ENCODE measurements at places on chromosomes 11 and 22. TPM values are rescaled to one million over a fixed set of nuclear protein-coding genes. Genes with fewer than 3 reads are reported as not detected.

DNA sequence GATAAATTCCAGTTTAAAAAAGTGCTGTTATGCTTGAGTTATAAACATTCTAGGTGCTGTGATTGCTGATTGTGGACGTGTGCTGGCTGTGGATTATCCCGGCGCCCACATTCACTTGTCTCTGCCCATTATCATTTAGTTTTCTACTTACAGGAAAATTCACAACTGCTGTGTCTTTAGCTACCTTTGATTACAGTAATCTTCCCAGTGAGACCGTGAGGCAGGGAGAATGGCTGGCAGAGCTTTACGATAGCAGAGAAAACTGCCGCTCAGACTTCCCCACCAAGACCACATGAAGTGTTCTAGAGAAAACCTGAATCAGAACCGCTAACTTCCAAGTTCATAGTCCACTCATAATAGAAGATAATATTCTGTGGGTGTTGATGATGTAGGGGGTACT lies 34.6 kb upstream of the NELL1 start:
- DNase-seq, result no peak
- H3K27me3 ChIP-seq, result no peaks in the 10 kb centered on the region
- no peak overlapping the region for H3K27ac ChIP-seq
- H3K36me3 ChIP-seq, result no peaks in the 10 kb centered on the region
- no peak overlapping the region for H3K4me3 ChIP-seq

DNA sequence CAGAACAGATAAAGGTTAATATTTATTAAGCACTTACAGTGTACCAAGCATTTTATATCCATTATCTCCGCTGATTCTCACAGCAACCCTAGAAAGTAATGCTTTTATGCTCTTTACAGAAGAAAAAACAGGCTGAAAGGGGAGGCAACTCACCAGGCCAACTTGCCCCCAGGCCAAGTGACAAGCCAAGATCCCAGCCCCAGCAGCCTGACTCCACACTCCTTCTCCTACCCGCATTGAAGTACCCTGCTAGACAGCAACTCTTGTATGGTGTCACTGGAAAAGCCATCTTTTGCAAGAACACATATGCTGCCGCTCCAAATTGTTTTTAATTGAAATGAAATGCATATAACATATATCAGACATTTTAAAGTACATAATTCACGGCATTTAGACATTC lies 25.6 kb downstream of the SMCO4 start:
- H3K4me1 ChIP-seq, result no peaks in the 10 kb centered on the region
- DNase-seq, result no peak
- no peaks in the 10 kb centered on the region for H3K27me3 ChIP-seq
- H3K4me3 ChIP-seq, result no peak overlapping the region

DNA sequence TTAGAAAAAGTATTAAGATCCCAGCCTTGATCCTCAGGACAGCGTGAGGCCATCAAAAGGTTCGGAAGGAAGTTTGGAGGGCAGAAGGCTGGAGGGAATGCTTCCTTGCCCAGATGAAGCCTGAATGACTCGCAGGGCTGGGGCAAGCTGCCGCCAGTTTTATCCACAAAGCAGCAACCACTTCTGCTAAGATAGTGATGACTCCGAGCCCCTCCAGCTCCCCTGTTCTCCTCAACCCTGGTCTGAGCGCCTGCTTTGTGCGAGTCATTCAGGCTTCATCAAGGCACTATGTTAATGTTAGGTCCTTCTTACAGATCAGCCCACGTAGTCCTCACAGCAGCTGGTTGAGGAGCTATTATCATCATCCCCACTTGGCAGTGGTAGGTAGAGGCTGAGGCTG lies 158.8 kb downstream of the COMMD9 start:
- H3K36me3 ChIP-seq, result no peaks in the 10 kb centered on the region
- H3K4me3 ChIP-seq, result no peak overlapping the region
- DNase-seq, result no peak
- H3K27ac ChIP-seq, result no peak overlapping the region
- no peaks in the 10 kb centered on the region for H3K4me1 ChIP-seq

- DNase-seq, result no peak
- H3K27me3 ChIP-seq, result no peaks in the 10 kb centered on the region
- H3K4me1 ChIP-seq, result no peaks in the 10 kb centered on the region
- H3K36me3 ChIP-seq, result no peaks in the 10 kb centered on the region
These were observed 25.6 kb downstream of the MMP13 start for GRCh38 chr11:102929972-102930371.

GRCh38 chr11:86120807-86121206 lies 51.9 kb upstream of the PICALM start:
- no peak overlapping the region for H3K4me3 ChIP-seq
- H3K27me3 ChIP-seq, result no peaks in the 10 kb centered on the region
- DNase-seq, result no peak
- H3K36me3 ChIP-seq, result no peaks in the 10 kb centered on the region
- no peak overlapping the region for H3K27ac ChIP-seq

DNA sequence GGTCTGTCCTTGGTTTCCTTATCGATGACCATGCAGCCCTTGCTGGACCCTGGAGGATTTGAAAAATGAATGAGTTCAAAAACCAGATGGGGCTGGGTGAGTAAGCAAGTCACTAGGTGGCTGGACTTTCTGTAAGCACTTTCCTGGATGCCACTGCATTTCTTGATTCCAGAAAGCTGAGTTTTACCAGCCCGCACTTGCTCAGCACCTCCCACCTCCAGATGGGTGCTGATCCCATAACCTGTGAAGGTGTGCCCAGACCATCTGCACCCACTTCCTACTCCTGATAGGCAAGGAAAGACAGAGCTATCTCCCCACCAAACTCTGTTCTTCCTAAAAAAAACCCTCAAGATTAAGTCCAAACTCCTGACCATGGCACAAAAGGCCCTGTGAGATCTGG lies 21.1 kb downstream of the ASCC2 start:
- no peak for DNase-seq
- no peaks in the 10 kb centered on the region for H3K27me3 ChIP-seq
- H3K4me3 ChIP-seq, result no peak overlapping the region
- H3K27ac ChIP-seq, result no peak overlapping the region

DNA sequence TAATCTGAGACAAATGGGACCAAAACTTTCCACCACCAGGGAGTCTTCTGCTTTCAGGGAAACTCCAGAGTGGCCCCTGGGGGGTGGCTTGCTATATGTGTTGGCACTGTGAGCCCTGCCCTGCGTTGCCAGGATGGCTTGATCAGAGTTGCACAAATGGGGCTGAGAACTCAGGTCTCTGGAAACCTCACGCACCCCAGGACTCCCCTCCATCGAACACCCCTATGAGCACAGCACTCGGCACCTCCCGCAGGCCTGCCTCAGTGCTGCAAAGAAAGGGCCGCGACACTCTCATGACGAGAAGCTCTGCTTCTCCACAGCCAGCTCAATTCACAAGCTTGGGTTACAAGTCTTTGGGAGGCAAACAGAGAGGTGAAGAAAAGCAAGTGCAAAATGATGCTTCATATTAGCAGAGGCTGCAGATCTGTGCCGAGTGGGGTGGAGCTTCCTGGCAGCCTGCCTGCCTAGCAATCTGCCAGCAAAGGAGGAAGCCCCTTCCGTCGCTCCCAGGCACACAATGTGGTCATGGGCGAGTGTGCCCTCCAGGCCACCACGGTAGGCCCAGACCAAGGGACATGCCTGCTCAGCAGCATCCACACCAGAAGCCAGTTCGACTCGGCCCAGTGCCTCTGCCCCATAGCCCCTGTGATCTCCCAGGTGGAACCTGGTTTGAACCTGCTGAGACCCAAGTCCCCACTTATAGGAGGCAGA lies 55.7 kb downstream of the MYH9 start:
- DNase-seq, result peak; percentile 80
- H3K27ac ChIP-seq, result peak overlapping the region; percentile 75
- H3K27me3 ChIP-seq, result no peaks in the 10 kb centered on the region
- H3K36me3 ChIP-seq, result no peaks in the 10 kb centered on the region
- no peak overlapping the region for H3K4me3 ChIP-seq
- peaks cover 53% of the 10 kb centered on the region for H3K4me1 ChIP-seq

- no peaks in the 10 kb centered on the region for H3K27me3 ChIP-seq
- H3K4me1 ChIP-seq, result peaks cover 1% of the 10 kb centered on the region
- DNase-seq, result no peak
- H3K36me3 ChIP-seq, result no peaks in the 10 kb centered on the region
- no peak overlapping the region for H3K4me3 ChIP-seq
These were observed 77.4 kb downstream of the NARS2 start for GRCh38 chr11:78497293-78497692.

GRCh38 chr11:407651-408123 lies 7.1 kb downstream of the SIGIRR start:
- H3K4me3 ChIP-seq, result no peak overlapping the region
- DNase-seq, result no peak
- no peaks in the 10 kb centered on the region for H3K36me3 ChIP-seq
- H3K27me3 ChIP-seq, result no peaks in the 10 kb centered on the region
- H3K4me1 ChIP-seq, result no peaks in the 10 kb centered on the region

DNA sequence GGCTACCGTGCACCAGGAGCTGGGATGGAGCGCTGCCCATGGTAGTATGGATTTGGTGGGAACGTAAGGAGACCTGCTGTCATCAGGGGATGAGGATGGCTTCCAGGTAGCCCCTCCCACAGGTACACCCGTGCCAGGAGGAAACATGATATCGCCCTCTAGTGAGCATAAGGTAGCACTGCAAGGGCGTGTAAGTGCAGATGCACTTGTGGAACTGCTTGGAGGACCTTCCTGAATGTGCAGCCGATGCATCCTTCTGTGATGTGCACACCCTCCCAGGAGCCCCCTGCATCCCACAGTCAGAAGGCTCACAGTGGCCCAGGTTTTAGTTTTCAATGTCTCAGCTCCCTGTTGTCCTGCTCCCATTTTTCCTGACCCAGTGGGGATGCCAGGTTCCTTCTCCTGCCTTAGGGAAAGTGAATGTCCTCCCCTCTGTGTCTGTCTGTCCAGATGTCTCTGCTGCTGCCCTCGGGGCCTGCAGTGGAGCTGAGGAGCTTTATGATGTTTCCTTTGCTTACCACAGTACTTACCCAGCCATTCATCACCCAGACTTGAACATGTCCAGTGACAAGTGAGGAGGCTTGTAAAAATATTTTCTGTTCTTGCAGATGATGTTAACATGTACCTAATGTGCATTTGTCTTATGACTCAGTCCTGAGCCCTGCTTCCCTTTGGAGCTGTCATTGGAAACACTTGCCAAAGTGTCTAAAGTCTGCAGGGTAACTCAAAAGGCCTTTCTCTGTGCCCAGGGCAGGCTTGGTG lies 49.2 kb downstream of the DBX1 start:
- peak overlapping the region; percentile 84 for H3K27ac ChIP-seq
- H3K4me3 ChIP-seq, result no peak overlapping the region
- no peaks in the 10 kb centered on the region for H3K27me3 ChIP-seq
- DNase-seq, result no peak
- peaks cover 4% of the 10 kb centered on the region for H3K4me1 ChIP-seq
- H3K36me3 ChIP-seq, result no peaks in the 10 kb centered on the region

DNA sequence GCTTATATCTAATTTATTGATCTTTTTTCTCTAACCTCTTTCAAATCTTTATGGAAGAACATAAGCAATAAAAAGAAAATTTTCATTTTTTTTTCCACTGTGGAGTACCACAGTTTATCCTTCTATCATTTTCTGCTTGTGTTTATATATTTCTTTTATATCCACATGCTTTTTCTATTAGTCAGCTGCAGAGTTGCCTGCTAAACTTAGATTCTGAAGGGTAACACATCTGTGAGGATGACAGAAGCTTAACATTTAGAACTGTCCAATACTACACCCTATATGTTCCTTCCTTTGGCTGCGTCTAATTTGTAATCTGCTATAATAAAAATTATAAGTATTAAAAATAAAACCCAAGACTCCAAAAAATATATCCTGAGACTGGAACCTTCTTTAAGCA lies 20.8 kb downstream of the CCDC90B start:
- no peak overlapping the region for H3K27ac ChIP-seq
- H3K36me3 ChIP-seq, result no peaks in the 10 kb centered on the region
- no peaks in the 10 kb centered on the region for H3K4me1 ChIP-seq
- H3K27me3 ChIP-seq, result no peaks in the 10 kb centered on the region

- no peaks in the 10 kb centered on the region for H3K27me3 ChIP-seq
- no peak for DNase-seq
- no peaks in the 10 kb centered on the region for H3K4me1 ChIP-seq
- H3K27ac ChIP-seq, result no peak overlapping the region
- H3K36me3 ChIP-seq, result no peaks in the 10 kb centered on the region
- H3K4me3 ChIP-seq, result no peak overlapping the region
These were observed 30.6 kb downstream of the KIRREL3 start for GRCh38 chr11:126969865-126970479.

GRCh38 chr11:61142424-61142823 lies 18.8 kb downstream of the VPS37C start:
- H3K36me3 ChIP-seq, result no peaks in the 10 kb centered on the region
- H3K4me1 ChIP-seq, result peaks cover 9% of the 10 kb centered on the region
- H3K27me3 ChIP-seq, result no peaks in the 10 kb centered on the region
- DNase-seq, result no peak
- H3K4me3 ChIP-seq, result no peak overlapping the region
- no peak overlapping the region for H3K27ac ChIP-seq

- no peak for DNase-seq
- H3K4me3 ChIP-seq, result no peak overlapping the region
- H3K36me3 ChIP-seq, result no peaks in the 10 kb centered on the region
- H3K27me3 ChIP-seq, result no peaks in the 10 kb centered on the region
- no peak overlapping the region for H3K27ac ChIP-seq
These were observed 51.4 kb downstream of the FAM83F start for GRCh38 chr22:40046126-40046525.

DNA sequence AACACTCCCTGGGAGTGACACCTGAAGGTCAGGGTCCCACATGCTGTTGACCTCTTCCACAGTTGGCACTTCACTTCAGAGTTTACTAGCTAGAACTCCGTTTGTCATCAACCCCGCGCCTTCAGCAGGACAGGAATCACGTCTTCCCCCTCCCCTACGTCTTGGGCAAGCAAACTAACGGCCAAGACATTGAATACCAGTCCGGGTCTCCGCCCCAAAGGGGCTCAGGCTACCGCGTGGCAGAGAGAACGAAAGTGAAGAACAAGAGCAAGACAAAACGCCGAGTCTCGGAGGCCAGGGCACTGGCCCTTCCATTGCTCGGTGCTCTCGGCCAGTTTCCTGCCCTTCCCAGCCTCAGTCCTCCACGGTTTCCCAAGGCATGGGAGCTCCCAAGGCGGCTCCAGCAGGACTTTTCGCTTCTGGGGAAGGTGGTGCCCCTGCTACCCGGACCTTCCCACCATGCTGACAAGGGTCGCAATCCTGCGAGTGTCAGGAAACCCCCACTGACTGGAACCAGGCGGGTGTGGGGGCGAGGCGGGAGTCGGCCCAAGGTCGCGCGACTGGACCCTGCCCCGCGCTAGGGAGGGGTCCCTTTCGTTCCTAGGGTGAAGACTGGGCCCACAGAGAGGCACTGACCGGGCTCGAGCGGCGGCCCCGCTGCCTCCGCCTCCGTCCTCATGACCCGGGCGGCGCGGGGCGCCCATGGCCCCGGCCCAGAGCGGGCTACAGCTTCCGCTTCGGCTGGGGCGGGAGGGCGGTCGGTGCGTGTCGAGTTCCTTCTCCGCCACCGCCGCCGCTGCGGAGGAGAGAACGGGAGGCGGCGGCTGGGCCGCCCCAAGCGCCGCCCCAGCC lies at the start of gene GUCD1:
Gene GUCD1, minus strand, starts transcription at position 826 of the 852 bp plus-strand sequence. Its CDS starts 147 bp downstream, at position 679.
- H3K4me3 ChIP-seq, result peak within 1 kb of the TSS; percentile 90
- H3K4me1 ChIP-seq, result peaks cover 12% of the 10 kb centered on the region
- no peaks in the 10 kb centered on the region for H3K36me3 ChIP-seq
- DNase-seq, result no peak

Gene ZP1
- not detected for total RNA-seq

Gene DLG2
- total RNA-seq, result 13.6 TPM

Gene ACRV1
- total RNA-seq, result not detected
